Uterus (tissue), 4 donors: ENCODE measurements at places on chromosomes 7 and 10.
A peak's percentile ranks its signal among the peaks of the same experiment; 100 is the strongest.

- peaks cover 9% of the 10 kb centered on the region for H3K4me1 ChIP-seq
- H3K27ac ChIP-seq, result peak overlapping the region; percentile 85
- H3K4me3 ChIP-seq, result peak overlapping the region; percentile 63
- H3K27me3 ChIP-seq, result no peaks in the 10 kb centered on the region
- H3K36me3 ChIP-seq, result no peaks in the 10 kb centered on the region
Observed at GRCh38 chr10:35336921-35337823, 863 bp downstream of the CCNY start.

DNA sequence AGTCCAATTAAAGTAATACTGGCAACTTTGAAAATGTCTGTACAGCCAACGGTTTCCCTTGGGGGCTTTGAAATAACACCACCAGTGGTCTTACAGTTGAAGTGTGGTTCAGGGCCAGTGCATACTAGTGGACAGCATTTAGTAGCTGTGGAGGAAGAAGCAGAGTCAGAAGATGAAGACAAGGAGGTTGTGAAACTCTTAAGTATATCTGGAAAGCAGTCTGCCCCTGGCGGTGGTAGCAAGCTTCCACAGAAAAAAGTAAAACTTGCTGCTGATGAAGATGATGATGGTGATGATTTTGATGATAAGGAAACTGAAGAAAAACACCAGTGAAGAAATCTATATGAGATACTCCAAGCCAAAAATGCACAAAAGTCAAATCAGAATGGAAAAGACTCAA, 72.2 kb downstream of the ZNF783 start:
- H3K27me3 ChIP-seq, result no peaks in the 10 kb centered on the region
- no peaks in the 10 kb centered on the region for H3K36me3 ChIP-seq
- DNase-seq, result no peak
- H3K4me1 ChIP-seq, result no peaks in the 10 kb centered on the region

GRCh38 chr7:158061884-158062656, 525.6 kb downstream of the PTPRN2 start:
- H3K4me3 ChIP-seq, result no peak overlapping the region
- no peaks in the 10 kb centered on the region for H3K36me3 ChIP-seq
- no peaks in the 10 kb centered on the region for H3K4me1 ChIP-seq
- no peak overlapping the region for H3K27ac ChIP-seq
- no peak for DNase-seq

GRCh38 chr7:36659172-36659516, 65.2 kb downstream of the AOAH start:
- no peak overlapping the region for H3K27ac ChIP-seq
- no peaks in the 10 kb centered on the region for H3K36me3 ChIP-seq
- no peaks in the 10 kb centered on the region for H3K27me3 ChIP-seq
- DNase-seq, result no peak
- H3K4me1 ChIP-seq, result no peaks in the 10 kb centered on the region

GRCh38 chr10:124204726-124205125, 111.3 kb upstream of the CHST15 start:
- no peak for DNase-seq
- H3K27me3 ChIP-seq, result no peaks in the 10 kb centered on the region
- no peak overlapping the region for H3K27ac ChIP-seq
- no peak overlapping the region for H3K4me3 ChIP-seq
- H3K36me3 ChIP-seq, result no peaks in the 10 kb centered on the region

DNA sequence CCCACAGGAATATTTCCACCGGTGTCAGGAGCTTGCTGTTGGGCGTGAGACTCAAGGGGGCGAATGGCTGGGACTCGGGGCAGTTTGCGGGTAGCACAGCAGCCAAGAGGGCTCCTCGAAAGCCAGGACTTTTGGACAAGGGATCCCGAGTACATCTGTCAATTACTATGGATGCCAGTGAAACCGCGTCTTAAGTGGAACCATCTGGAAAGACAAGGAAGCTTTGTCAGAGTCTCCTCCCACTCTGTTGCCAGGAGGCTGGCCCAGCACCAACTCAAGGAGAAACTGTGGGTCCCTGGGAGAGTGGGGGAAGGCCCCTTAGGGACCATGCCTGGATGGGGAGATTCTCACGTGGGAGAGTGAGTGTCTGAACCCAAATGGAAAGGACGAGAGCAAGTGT, 57.1 kb downstream of the C10orf143 start:
- DNase-seq, result no peak
- H3K4me3 ChIP-seq, result no peak overlapping the region
- no peaks in the 10 kb centered on the region for H3K27me3 ChIP-seq
- no peak overlapping the region for H3K27ac ChIP-seq
- H3K4me1 ChIP-seq, result no peaks in the 10 kb centered on the region
- no peaks in the 10 kb centered on the region for H3K36me3 ChIP-seq

GRCh38 chr7:1359681-1360485, 99.4 kb downstream of the MICALL2 start:
- no peak overlapping the region for H3K27ac ChIP-seq
- DNase-seq, result no peak
- H3K4me3 ChIP-seq, result no peak overlapping the region
- H3K4me1 ChIP-seq, result no peaks in the 10 kb centered on the region
